NCI-H774 (cell line): ENCODE measurements at places on chromosomes 3 and 15.

DNA sequence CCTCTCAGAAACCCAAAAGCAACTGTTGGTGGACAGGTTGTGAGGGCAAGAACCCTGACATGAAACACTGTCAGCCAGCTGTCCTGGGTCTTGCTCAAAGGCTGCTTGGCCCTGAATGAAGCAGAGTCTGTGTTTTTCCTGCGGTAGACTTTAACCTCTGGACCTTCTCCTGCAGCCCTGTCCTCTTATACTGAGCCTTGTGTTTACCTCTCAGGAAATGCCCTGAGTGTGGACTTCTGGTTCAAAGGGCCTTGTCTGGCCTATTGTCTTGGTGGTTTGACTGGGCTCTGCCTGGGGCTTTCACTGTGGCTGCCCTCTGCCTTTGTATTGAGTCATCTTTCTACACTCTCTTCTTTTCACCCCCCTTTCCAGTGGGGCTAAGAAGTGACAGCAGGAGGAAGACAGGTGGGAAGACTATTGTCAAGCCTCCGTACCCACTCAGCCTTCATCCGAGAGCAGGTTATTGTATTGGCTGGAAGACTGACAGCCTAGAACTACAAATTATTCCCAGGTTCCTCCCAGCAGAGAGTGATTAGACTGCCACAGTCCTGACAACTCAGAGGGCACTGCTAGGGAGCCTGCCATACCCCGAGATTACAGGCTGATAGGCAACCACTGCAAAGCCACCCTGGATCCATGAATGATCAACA is 3.5 kb downstream of the SEC13 start:
- DNase-seq = no peak

GRCh38 chr15:47301481-47301880 is 415.8 kb upstream of the SEMA6D start:
- DNase-seq = peak; percentile 86

- no peak for DNase-seq
These were observed 36.8 kb downstream of the ATP1B3 start for GRCh38 chr3:141913150-141913811.

- no peak for DNase-seq
These were observed 72.0 kb upstream of the CDIN1 start for GRCh38 chr15:36507458-36507857.

DNA sequence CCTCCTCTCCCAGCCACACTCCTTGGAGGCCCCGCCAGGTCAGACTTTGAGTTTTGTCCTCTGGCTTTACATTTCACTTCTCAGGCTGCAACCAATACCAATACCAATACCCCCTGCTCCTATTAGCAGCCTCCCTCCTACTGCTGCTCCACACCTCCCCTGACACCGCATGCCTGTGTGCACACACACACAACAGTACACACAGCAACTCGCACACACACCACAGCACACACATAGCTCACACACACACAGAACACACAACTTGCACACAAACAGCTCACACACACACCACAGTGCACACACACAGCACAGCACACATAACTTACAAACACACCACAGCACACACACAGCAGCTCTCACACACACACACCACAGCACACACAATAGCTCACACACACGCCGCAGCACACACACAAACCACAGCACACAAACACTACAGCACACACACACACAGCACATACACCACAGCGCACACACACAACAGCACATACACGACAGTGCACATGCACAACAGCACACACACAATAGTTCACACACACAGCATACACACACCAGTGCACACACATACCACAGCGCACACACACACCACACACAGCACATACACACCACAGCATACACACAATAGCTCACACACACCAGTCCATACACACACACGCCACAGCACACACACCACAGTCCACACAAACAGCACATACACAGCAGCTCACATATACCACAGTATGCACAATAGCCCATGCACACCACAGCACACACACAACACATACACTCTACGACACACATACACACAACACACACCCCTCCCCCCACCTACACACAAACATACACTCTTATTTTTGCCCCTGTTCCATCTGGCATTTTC is 204.7 kb downstream of the UACA start:
- DNase-seq = no peak

- DNase-seq = no peak
These were observed 203.2 kb downstream of the CGGBP1 start for GRCh38 chr3:87855616-87856015.

- DNase-seq = no peak
These were observed 62.1 kb downstream of the PRICKLE2 start for GRCh38 chr3:64163019-64163754.

DNA sequence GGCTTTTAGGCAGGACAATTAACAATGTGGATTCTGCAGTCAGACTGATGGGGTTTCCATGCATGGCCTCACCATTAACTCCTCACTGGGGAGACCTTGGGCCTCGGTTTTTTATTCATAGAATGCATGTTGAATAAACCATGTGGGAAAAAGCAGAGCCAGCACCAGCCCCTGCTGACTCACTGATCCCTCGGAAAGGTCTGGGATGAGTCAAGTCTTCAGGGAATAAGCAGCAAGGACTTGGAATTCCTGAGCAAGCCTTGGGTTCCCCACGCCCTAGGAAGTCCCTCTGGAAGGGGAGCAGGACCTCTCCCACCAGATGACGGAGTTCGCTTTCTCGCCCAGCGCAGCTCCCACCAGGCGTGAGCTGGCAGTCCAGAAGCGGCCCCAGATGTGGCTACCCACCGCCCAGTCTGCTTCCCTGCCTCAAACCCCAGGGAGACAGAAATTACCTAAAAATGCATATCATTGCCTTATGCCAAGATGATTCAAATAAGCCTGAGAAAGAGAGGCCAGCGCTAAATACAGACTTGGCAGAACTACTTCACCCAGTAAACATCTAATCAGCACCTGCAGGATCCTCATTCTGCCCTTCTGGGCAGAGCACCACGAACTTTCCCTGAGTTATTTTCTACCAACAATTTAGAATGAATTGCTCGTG is 45.4 kb downstream of the BTD start:
- DNase-seq = no peak

- no peak for DNase-seq
These were observed 130.6 kb downstream of the FAM174B start for GRCh38 chr15:92524874-92525565.

DNA sequence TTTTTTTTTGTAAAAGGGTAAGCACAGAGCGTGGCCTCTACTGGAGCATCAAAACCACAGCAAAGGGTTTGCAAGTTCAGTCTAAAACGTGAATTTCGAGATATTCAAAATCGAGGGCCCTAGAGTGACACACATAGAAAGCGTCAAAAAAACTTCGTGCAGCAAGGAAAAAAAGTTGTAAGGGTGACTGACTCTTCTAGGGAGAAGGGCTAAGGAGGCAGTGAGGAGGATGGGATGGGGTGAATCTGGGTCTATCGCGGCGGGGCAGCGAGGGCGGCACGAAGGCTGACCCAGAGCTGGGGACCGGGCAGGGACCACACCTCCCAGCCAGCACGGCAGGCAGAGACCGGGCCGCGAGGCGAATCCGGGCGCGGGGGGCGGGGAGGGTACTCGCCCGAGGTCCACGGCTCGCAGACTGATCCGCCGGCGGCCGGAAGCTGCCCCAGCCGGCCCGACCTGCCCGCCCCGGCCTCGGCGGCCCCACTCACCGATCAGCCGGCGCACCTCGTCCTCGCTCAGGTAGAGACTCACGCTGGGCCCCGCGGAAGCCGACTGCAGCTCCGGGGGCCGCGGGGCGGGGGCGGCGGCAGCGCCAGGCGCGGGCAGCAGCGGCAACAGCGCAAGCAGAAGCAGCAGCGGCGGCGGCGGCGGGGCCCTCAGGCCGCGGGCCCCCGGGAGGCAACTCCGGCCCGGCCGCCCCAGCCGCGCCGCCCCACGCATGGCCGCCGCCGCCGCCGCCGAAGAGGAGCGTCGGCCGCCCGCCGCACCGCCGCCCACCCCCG is 533 bp downstream of the RYK start:
- DNase-seq = no peak

DNA sequence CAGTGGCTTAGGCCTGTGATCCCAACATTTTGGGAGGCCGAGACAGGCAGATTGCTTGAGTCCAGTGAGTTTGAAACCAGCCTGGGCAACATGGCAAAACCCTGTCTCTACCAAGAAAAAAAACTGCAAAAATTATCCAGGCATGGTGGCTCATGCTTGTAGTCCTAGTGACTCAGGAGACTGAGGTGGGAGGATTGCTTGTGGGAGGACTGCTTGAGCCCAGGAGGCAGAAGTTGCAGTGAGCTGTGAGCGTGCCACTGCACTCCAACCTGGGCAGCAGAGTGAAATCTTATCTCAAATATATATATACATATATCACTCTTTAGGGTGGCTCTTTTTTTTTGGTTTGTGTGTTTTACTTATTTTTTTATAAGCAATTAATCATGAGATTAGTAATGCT is 83.7 kb upstream of the WDR72 start:
- no peak for DNase-seq

- DNase-seq = no peak
These were observed 526.4 kb upstream of the DPPA4 start for GRCh38 chr3:109863701-109864100.

DNA sequence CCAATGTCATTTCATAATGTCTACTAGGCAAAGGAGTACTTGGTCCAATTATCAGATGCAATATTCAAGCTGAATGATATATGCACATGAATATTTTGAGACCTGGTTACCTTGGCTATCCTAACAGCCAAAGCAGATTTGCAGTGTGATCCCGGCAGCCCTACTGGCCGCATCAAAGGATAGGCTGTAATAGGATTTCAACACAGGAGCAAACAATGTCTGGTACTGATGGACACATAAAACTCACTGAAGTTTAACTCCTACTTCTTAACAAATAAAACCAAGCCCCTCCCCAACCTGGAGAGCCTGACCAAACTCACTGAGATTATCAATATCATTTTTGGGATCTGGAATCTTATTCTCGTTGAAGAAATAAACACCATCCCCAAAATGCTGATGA is 130.2 kb downstream of the FOXP1 start:
- DNase-seq = no peak

GRCh38 chr3:38588995-38589937 is 60.2 kb downstream of the SCN5A start:
- DNase-seq = no peak

- DNase-seq = no peak
These were observed 40.2 kb downstream of the LRRK1 start for GRCh38 chr15:100959066-100960050.

DNA sequence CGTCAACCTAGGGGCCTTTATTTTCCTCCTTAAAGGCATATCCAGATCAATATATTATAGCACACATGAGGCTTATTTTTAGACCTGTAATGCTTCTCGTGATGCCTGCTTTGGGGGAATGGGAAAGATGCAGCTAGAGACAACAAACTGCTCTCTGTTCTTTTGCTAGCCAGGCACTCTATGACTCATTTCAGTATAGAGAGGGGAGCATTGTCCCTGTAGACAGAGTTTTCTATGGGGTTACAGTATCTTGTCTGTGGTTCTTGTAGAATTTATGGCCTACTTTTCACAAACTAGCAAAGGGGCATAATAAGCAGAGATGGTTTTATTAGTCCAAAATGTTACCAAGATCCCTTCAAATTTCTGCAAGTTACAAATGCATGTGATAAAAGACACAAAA is 305.6 kb downstream of the LSAMP start:
- no peak for DNase-seq

DNA sequence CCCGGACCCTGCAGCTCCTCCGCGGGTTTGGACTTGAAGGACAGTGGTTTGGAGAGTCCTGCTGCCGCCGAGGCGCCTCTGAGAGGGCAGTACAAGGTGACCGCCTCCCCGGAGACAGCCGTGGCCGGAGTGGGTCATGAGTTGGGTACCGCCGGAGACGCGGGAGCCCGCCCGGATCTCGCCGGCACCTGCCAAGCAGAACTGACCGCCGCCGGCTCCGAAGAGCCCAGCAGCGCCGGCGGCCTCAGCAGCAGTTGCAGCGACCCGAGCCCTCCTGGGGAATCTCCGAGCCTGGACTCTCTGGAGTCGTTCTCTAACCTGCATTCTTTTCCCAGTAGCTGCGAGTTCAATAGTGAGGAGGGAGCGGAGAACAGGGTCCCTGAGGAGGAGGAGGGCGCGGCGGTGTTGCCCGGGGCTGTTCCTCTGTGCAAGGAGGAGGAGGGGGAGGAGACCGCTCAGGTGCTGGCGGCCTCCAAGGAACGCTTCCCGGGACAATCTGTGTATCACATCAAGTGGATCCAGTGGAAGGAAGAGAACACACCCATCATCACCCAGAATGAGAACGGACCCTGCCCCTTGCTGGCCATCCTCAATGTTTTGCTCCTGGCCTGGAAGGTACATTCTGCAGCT is 634 bp downstream of the MINDY2 start:
- DNase-seq = no peak

DNA sequence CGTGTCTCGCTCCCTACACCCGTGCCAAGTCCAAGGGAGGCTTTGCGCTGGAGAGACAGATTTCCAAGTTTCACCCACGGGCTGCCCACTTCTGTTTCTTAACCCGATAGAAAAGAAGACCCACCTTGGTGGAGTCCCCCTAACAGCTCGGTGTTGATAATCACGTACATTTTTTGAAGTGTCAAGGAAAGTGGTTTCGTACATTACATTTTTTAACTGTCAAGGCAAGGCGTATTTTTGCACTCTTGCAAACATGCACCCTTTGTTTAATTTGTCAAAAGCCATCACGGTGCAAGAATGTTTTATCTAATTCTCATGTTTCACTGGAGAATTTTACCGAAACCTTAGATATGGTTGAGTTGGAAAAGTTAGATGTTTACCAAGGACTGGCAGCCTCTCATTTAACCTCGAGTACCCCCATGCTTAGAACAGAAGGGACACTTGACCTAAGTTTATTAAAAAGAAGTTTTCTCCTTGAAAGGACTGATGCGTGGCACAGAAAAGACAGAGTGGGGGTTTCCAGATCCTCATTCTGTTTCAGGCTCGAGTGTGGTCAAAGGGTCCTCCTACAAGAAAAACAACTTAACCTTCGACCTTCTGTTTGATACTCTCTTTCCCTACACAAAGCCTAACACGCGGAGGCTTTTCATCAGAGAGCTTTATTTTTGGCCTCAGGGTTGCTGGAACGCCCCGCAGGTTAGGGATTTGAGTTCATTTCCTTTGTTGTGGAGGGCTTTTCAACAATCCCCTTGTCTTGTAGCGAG is 882 bp downstream of the GXYLT2 start:
- no peak for DNase-seq

DNA sequence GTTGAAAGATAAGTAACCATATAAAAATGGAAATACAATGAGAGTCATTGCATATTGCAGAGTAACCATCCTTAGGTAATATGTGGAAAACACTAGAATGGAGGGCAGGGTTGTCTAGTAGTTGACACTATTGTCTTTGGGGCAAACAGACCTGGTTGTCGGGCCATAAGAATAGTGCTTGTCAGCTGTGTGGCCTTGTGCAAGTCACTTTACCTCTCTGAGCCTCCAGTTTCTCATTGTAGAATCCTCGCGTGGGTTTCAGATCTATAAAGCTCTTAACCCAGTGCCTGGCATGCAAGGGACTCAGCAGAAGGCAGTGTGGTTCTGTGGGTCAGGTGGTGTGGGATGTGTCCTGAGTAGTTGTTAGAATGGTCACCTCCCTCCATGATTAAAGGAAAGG is 32.0 kb downstream of the MRPS25 start:
- DNase-seq = no peak
